ENCODE measurements at places on chromosomes 7 and 10.

DNA sequence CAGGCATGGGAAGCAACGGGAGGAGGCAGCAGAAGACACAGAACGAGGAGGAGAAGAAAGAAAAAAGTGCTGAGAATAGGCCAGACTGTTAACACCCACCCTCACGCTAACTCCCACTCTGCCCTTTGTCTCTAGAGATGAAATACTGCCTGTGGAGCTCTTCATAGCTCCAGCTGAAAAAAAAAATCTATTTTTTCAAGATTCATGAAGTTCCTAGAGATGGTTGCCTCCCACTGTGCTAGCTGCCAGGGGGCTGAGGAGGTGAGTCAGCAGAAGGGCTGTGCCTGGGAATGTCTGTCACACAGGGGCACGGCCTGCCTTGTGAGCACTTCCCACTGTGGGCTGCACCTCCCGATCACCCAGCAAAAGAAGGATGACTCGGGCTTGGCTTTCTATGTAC is 144.5 kb downstream of the RNF216 start:
- no peak for DNase-seq

GRCh38 chr10:11089272-11089671 is 71.6 kb downstream of the CELF2 start:
- DNase-seq = no peak

GRCh38 chr10:11261687-11262493 is 244.2 kb downstream of the CELF2 start:
- no peak for DNase-seq

DNA sequence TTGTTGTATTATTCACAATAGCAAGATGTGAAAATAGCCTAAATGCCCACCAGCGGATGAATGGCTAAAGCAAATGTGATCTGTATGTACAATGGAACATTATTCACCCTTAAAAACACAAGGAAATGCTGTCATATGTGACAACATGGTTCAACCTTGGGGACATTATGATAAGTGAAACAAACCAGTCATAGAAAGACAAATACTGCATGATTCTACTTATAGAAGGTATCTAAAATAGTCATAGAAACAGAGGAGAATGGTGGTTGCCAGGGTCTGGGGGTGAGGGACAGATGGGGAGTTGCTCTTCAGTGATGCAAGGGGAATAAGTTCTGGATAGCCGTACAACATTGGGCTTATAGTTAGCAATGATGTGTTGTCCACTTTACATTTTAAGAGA is 58.4 kb downstream of the NRF1 start:
- no peak for DNase-seq

DNA sequence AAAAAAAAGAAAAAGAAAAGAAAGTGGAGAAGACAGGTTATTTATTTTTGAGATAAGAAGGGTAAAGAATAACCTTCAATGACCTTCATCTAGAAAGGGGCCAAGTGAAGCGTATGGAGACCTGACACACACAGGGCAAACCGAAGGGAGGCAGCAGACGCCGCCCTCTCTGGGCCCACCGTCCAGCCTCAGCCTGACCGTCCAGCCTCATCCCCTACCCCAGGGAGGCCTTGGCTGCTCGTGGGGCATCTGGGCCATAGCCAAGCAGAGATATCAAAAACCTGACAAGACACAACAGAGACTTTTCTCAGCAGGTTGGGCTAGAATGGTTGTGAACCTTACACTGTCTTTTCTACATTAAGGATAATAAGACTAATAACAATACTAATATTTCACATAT is 10.9 kb downstream of the PRKAG2 start:
- DNase-seq = no peak

DNA sequence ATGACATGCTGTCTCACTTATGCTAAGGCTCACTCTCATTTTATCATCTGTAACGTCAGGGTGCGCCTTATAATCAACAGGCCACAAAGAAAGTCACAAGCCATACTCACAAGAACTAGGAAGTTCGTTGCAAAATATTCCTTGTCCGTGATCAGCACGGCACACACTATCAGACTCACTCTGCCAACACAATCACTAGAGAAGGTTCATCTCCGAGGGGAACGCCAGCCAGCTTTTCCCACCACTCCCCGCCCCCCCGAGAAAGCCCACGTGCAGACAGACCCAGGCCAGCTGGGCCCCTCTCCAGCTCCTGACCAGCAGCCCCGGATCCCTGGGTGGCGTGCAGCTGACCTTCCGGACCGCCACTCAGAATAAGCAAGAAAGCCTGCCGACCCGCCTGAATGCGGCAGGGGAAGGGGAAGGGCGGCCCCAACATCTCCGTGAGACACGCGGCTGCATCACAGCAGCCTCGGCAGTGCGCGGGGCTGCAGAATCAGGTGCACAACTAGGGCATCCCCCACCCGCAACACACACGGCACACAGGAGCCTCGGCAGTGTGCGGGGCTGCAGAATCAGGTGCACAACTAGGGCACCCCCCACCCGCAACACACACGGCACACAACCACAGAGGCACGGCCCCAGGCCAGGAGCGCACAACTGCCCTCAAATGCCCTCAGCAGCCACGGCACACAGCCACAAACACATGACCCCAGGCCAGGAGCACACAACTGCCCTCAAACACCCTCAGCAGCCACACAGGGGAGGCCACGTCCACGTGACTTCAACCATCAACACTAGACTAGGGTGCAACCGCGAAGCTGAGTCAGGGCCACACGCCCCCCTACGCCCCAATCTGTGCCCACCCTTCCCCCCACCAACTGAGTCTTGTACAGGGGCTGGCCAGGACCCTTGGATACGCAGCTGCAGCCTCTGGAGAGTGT is 2.5 kb upstream of the GPR146 start:
- peak; percentile 25 for DNase-seq

DNA sequence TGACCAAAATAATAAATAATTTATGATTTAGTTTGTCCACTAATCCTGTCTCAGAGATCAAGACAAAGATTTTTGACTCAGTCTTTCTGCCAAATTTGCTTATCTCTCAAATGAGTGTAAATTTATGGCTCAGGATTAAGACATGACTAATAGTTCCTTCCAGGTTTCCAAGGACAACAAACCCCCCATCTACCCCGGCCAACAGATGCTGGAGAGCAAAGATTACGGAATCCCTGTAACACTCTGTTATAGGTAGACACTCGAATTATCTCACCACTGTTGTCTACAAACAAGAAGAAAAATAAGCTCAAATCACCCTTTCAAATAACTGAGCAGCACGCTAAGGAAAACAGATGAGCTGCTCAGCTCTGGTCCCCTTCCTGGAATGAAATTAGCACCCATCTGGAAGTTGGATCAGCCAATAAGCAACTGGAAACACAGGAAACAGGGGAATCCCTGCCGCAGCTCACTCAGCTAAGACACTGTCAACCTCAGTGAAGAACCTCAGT is 56.8 kb upstream of the SVIL start:
- no peak for DNase-seq

- peak; percentile 67 for DNase-seq
Observed at GRCh38 chr10:88108115-88108610, 244.7 kb downstream of the PTEN start.

DNA sequence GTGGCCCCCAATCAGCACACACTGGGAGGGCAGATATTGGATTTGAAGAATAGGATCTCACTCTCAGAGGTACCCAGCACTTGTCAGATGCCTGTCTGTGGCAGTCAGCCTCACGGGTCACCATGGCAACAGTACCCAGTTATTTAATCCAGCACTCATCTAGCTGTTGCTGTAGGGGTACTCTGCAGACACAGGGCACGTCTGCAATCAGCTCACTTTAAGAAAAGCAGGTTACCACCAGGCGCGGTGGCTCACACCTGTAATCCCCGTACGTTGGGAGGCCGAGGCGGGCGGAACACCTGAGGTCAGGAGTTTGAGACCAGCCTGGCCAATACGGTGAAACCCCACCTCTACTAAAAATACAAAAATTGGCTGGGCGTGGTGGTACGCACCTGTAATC is 11.9 kb downstream of the SFXN4 start:
- DNase-seq = no peak
